Spleen (tissue), 13 donors: ENCODE measurements at places on chromosomes 7 and 10. TPM values are rescaled to one million over a fixed set of nuclear protein-coding genes. Genes with fewer than 3 reads are reported as not detected.

GRCh38 chr10:6815346-6815745, 235.3 kb upstream of the PRKCQ start:
- DNase-seq, result no peak

DNA sequence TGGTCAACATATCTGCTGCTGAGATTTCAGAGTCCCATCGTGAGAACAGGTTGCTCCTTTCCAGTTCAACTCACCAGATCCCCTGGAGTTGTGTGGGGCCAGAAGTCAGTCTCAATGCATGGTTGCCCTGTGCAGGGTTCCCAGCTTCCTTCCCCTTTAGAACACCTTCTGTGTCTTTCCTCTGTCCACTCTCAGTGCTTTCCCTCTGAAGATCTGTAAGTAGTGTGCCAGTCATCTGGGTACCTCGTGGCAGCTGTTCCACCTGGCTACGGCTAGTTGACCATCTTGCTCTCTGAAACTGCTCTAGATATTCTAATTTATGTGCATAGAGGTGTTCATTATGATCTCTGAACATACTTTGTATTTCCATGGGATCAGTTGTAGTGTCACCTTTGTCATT, 36.1 kb upstream of the PRSS37 start:
- no peak for DNase-seq

DNA sequence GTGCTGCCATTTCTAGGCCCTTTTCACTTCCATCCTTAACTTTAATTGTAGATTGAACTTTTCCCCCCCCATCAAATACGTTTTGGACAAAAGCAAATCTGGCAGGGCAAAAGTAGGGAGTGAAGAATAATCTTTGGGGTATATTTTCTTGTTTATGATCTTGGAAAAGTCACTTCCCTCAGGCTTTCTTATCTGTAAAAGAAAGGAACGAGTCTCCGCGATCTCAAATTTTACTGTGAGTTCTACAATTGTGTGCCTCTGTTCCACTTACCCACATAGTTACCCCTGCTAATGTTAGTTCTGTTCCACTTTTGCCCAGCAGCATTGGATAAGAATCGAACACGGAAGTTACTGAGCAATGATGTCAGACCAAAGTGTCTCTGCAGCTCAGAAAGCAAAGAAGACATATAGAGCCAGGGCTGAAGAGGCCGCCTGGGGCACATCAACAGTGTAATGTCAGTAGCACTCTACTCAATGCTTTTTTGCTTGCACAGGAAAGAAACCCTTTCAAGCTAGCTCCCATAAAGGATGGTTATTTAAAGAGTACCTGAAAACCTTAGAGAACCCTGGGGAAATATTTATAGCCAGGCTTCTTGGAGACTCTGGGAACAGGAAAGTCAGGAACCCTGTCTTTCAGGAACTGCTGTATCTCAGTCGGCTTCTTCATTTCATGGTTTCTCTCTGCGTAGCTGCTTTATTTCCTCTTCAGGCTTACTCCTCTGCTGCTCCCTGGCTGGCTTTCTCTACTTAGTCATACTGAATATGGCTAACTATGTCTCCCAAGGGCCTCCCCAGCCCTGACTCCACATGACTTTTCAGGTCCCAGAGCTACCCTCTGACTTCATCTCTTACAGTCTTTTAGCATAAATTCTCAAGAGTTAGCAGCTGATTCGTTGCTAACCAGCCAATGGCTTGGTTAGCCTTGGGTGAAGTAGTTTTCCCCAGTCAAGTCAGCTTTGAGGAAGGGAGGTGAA, 123.7 kb upstream of the FAM3C start:
- no peak for DNase-seq

The CISD1 gene
- 23.5 TPM for total RNA-seq

GRCh38 chr10:109922358-109922975, 844 bp downstream of the XPNPEP1 start:
- DNase-seq, result no peak

DNA sequence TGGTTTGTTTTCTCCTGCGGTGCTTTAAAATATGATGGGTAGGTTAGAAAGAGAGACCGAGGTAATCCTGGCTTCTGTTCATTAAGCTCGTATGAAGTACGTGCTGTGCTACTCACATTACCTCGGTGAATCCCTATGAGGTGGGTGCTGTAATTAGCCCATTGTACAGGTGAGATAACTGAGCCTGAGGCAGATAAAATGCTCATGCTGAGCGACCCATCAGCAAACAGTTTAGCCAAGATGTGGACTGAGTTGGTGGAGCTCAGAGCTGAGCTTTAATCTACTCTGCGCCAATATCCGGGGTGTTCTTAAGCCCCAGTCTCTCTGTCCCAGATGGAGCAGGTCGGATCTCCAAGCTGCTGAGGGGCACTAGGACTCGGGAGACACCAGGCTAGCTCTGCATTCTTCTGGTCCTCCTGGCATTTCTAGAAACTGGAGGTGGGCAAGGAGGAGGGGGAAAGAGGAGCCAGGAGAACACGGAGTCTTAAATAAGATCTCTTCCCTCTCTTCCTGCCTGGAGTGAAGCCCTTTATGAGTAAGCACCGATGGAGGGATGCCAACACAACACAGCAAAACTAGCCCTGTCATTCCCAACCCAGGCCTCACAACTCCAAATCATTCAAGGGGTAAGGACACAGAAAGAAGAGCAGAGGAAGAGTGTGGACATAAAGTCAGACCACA, 458.5 kb downstream of the KCNMA1 start:
- DNase-seq, result no peak

The CYP2C18 gene
- total RNA-seq, result not detected

The PWWP2B gene
- total RNA-seq, result 33.9 TPM

- DNase-seq, result no peak
Measured at GRCh38 chr10:52750629-52751028, 22.0 kb downstream of the MBL2 start.

GRCh38 chr7:1377111-1377909, 82.0 kb downstream of the MICALL2 start:
- no peak for DNase-seq

- peak; percentile 83 for DNase-seq
Measured at GRCh38 chr10:79239275-79239779, 107.9 kb upstream of the PPIF start.

The SNX8 gene
- 84.1 TPM for total RNA-seq

GRCh38 chr10:70232155-70232858, 922 bp downstream of the PPA1 start:
- peak; percentile 85 for DNase-seq

The FKBP14 gene
- 5.5 TPM for total RNA-seq
